ENCODE measurements at places on chromosomes 13 and 19. TPM values are rescaled to one million over a fixed set of nuclear protein-coding genes. Genes with fewer than 3 reads are reported as not detected.

The CEACAM5 gene
- not detected for total RNA-seq

The TMIGD2 gene
- not detected for total RNA-seq

The OR1M1 gene
- total RNA-seq: not detected

The IFT88 gene
- 13.7 TPM for total RNA-seq

The FFAR2 gene
- total RNA-seq: not detected

The PEG3 gene
- total RNA-seq: 0.27 TPM

The SYDE1 gene
- 38.2 TPM for total RNA-seq

The CD22 gene
- total RNA-seq: not detected

The ZNF99 gene
- total RNA-seq: not detected

The CASP14 gene
- not detected for total RNA-seq

The C1QTNF9 gene
- total RNA-seq: not detected

The LILRA2 gene
- total RNA-seq: not detected

The ZNF506 gene
- 5.6 TPM for total RNA-seq

The HSPB6 gene
- 2.7 TPM for total RNA-seq

The MAST3 gene
- total RNA-seq: 2.7 TPM

The NLRP7 gene
- total RNA-seq: not detected

The PTGER1 gene
- 0.40 TPM for total RNA-seq

The CA11 gene
- 2.8 TPM for total RNA-seq

The LIPE gene
- 13.5 TPM for total RNA-seq

The GAS6 gene
- total RNA-seq: 69.2 TPM

The IGFL1 gene
- not detected for total RNA-seq

The ZNF177 gene
- total RNA-seq: 0.42 TPM

The LILRB3 gene
- total RNA-seq: not detected

The ERICH6B gene
- not detected for total RNA-seq

The SELENOV gene
- not detected for total RNA-seq

The EHD2 gene
- total RNA-seq: 220 TPM

The SPTBN4 gene
- not detected for total RNA-seq

The SLC46A3 gene
- total RNA-seq: 3.9 TPM

The F7 gene
- total RNA-seq: not detected

The SUGT1 gene
- 74.2 TPM for total RNA-seq

The WDR87 gene
- total RNA-seq: not detected

The SEMA6B gene
- total RNA-seq: 166 TPM

The GPR42 gene
- not detected for total RNA-seq

The C13orf42 gene
- not detected for total RNA-seq

The MUC16 gene
- not detected for total RNA-seq

The C19orf33 gene
- 4.3 TPM for total RNA-seq

The NLRP9 gene
- total RNA-seq: not detected

The ZNF471 gene
- 3.1 TPM for total RNA-seq

The CFAP97D2 gene
- not detected for total RNA-seq

The UPK1A gene
- not detected for total RNA-seq

The STK24 gene
- total RNA-seq: 99.4 TPM

The IZUMO2 gene
- total RNA-seq: not detected

The TSEN34 gene
- total RNA-seq: 37.4 TPM

The TBC1D17 gene
- total RNA-seq: 39.3 TPM

The PPAN gene
- 51.6 TPM for total RNA-seq
